Stimulated activated CD4-positive, alpha-beta T cell treated with anti-CD3 and anti-CD28 coated beads, Interleukin-15, amount 100 ng/mL, for 24 hours (primary cell): ENCODE measurements at places on chromosomes 4 and X.

DNA sequence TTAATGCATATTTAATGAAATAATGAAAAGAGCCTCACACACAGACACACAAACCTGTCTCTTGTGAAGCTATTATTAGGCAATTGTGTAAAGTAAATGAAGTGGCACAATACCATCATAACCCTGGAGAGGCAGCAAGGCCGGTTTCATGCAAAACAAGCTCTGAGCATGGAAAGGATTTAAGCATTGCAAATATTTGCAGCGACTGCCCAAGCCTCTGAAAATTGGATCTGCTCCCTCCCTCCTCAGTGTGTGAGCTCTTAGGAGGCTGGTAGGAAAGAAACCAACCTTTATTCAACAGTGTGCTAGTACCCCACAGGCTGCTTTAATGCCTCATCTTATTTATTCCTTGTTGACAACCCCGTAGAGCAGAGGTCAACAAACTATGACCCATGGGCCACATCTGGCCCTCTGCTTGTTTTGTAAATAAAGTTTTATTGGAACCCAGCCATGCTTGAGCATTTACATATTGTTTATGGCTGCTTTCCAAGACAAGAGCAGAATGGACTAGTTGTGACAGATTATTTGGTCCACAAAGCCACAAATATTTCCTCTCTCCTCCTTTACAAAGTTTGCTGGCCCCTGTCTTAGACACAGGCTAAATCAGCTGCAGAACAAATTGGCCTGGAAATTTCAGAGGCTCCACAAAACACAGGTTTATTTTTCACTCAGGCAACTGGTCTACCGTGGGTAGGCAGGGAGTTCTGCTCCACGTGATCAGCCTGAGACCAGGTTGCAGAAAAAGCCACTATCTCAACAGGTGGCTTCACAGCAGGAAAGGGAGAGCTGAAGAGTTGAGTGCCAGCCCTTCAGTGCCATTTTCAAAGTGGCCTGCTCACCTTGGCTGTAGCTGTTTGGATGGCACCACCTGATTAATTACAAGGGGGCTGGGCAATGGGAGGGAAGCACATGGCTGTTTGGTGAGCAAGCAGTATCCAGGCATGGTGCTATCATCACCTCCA lies 16.8 kb downstream of the RS1 start:
- DNase-seq, result no peak

GRCh38 chr4:143451186-143451585 lies 62.3 kb upstream of the SMARCA5 start:
- no peak for DNase-seq

- DNase-seq, result no peak
These were observed 43.7 kb upstream of the DACH2 start for GRCh38 chrX:86104526-86104925.

- no peak for DNase-seq
These were observed 65.6 kb downstream of the MRPL1 start for GRCh38 chr4:77927991-77928925.

DNA sequence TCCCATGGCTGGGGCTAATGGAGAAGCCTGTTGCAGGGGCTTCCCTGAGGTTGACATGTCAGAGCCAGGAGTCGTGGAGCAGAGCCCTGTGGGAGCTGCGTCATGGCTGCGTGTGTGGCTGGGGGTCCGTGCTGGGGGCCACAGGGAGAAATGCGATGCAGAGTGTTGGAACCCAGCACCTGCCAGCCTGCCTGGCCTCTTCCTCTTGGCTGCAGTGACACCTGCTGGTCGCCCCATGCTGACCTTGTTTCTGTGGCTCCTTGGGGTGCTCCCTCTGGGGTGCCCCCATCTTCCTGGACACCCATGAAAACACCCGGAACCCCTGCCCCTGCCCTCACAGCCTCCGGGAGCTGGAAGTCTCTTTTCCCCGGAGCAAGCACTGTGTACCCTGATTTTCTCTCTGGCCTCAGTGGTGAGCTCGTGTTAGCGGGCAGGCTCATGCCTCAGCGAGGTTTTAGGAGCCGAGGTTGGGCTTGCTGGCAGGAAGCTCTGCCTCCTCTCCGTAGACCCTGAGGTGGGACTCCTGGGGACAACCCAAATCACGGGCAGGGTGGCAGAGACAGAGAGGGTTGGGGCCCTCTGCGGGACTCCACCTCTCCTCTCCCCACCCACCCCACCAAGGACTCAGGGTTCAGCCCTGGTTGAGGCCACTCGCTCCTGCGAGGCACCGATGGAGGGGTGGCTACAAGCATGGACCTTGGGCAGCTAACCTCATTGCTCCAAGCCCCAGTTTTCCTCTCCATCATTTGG lies 103.7 kb downstream of the SORCS2 start:
- DNase-seq, result peak; percentile 40

- DNase-seq, result no peak
These were observed 250.5 kb upstream of the PRKX start for GRCh38 chrX:3963980-3964379.

- no peak for DNase-seq
These were observed 62.7 kb downstream of the SLC9A6 start for GRCh38 chrX:136047969-136048368.

DNA sequence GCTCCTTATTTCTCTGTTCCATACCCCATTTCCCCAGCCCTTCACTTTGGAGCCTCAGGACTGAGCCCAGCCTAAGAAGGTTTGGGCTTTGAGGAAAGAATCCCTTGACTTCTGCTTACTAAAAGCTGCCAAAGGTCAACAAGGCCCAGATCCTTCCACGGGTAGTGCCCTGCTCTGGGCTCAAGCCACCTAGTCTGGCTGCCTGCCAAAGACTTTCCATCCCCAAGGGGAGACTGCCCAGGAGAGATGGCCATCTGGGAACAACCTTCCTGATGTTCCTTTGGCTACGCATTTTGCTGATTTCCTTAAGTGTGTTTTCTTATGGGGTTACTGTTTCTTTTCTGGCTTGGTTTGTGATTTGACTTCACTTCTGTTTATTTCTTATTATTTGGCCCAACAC lies 49.8 kb upstream of the NDP start:
- no peak for DNase-seq

DNA sequence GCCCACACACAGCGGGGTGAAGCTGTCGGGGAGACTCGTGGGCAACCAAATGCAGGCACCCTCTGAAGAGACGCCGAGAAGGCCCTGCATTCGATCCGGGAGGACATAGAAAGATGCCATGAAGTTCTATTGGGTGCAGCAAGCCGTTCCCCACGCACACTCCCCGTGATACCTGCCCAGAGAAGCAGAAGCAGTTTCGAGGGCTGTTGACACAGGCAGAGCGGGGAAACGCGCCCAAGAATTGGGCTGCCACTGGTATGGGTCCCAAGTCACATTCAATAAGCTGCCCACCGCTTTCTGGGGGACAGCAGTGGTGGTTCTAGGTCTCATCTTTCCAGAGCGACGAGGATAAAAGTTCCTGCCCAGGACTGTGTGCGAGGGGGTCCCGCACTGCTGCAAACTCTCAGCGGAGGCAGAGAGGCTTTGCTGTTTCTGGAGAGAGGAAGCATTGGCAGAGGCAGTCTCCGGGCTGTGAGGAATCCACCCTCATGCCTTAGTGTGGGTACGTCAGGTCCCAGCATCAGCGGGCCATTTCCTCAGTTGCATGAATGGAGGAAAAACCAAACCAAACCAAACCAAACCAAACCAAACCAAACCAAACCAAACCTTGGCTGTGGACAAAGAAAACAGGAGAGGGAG lies 10.1 kb downstream of the PITX2 start:
- DNase-seq, result no peak

- DNase-seq, result no peak
These were observed 92.2 kb upstream of the RAPGEF2 start for GRCh38 chr4:159010563-159011260.

GRCh38 chr4:88333741-88334405 lies 44.8 kb upstream of the HERC6 start:
- no peak for DNase-seq

DNA sequence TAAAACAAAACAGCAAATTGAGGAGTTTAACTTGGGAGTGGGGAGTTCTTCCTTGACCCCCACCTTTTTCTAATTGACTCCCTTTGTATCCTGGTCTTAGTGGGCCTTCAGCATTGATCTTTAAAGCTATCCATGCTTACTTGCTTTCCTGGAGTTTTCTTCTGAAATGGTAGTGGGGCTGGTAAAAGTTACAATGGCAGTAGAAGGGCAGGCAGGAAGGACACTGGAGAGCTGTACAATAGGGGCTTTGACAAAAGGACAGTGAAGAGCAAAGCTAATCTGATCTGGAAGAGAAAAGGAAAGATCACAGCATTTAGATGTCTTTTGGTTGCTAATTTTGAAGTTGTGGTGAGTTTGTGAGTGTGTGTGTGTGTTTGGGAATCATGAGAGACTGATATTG lies 111.5 kb downstream of the MID1 start:
- DNase-seq, result no peak

- DNase-seq, result no peak
These were observed 247 bp upstream of the PPA2 start for GRCh38 chr4:105474099-105474518.

DNA sequence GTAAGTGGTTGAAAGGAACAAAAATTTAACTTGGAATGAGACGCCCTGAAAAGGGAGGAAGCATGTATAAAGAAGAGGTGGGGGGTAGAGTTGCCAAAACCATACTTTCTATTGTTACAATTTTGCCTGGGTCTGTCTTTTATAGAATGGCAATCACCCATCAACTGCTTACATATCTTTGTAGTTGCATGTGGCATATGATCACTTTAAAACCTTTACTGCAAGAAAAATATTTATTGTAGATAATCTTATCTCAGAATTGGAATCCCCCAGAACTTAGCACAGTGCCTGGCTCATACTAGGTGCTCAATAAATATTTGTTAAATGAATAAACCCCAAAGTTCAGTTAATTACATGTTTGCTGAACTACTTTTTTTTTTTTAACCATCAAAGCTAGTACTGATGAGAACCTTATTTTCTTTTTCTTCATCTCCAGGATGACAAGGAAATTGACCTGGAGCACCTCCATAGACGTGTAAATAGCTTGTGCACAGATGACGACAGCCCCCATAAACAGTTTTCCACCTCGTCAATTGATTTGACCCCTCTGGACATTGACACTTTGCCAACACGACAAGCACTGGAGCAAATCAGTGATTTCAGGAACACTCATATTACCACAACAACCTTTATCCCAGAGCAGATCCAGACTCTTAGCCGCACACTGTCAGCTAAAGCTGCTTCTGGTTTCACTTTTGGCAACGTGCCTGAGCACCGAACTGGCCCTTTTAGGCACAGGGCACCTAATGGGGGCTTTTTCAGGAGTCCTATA lies 56.7 kb upstream of the ATOH1 start:
- DNase-seq, result no peak

- DNase-seq, result no peak
These were observed 16.8 kb downstream of the HPGDS start for GRCh38 chr4:94325835-94326234.

DNA sequence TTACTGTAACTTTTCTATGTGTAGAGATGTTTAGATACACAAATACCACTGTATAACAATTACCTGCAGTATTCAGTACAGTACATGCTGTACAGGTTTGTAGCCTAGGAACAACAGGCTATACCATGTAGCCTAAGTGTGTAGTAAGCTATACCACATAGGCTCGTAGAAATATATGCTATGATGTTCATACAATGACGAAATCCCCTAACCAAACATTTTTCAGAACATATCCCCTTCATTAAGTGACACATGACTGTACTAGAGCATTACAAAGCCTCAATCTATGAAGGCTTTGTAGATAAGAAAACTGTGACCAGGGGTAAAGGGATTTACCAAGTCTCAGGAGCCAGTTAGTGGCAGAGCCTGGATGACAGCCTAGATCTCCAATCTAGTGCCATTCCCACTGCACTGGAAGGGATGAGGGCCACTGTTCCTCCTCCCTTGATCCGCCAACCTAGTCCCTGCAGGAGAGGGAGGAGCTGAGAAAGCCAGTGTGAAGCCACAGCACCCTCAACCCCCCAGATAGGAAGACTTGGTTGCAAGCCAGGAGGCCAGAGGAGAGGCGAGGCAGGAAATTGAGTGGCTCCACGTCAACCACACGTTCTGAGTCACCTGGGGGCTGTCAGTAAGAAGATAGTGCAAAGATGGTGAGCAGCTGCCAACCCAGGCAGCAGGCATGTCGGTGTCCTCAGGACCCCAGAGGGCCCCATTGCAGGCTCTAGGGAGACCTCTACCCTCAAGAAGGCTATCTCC lies 227.7 kb downstream of the BCOR start:
- peak; percentile 81 for DNase-seq

GRCh38 chr4:17134100-17134499 lies 235.7 kb upstream of the LDB2 start:
- DNase-seq, result no peak

- no peak for DNase-seq
These were observed 27.8 kb upstream of the SMIM10 start for GRCh38 chrX:134963041-134963440.

GRCh38 chrX:8726031-8726652 lies 5.8 kb downstream of the ANOS1 start:
- no peak for DNase-seq

DNA sequence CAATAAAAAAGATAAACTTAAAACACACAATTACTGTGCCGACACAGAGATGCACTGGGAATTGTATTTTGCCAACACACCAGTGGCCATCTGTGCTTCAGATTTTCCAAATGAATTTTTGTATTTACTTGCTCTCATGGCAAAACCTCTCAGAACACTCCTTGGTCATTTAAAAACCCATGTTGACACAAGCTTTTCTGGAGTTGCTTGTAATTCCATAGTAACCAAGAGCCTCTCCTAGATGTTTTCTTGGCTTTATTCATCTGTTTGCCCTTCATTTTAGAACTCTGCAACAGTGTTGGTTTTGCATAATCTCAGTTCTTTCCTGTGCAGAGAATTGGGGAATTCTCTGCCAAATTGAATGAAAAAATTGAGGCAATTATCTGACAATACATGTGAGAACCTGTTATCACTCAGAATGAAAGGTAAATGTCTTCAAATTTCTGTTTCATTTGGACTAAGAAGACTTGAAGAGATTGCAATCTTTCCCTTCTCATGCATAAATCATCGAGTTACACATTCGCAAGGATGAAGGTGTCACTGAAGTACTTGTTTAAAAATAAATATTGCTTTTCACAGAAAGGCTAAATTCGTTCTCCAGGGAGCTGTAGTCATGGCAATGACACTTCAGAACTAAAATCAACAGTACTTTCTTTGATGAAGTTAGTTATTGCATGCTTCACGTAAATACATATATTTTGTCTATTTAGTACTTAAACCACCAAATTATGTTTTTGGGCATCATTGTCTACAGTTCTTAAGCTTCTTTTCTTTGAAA lies 301.8 kb upstream of the CTSO start:
- DNase-seq, result no peak

- DNase-seq, result no peak
These were observed 48.3 kb upstream of the C4orf54 start for GRCh38 chr4:99705891-99706290.

DNA sequence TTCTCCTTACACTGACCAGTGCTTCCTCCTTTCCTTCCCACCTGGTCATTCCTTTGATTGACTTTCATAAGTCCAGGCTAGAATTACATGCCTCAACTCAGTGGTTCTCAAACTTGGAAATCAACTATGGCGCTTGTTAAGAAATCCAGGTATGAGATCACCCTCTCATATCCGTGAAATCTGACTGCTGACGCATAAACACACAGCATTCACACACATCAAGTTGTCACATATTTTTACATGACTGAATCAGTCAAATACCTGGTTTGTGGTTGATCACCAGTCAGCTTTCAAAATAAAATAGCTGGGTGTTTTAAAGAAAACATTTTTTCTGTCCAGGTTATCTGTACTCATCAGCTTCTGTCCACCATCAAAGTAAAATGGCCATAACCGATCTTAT lies 433.5 kb downstream of the AFF2 start:
- no peak for DNase-seq
